Smooth muscle cell of the coronary artery (primary cell): ENCODE measurements at places on chromosomes 4 and X. TPM values are rescaled to one million over a fixed set of nuclear protein-coding genes. Genes with fewer than 3 reads are reported as not detected.

SLC10A7 gene
- 3.5 and 8.5 TPM in 2 replicates for total RNA-seq

PPM1K gene
- 20.3 and 32.8 TPM in 2 replicates for total RNA-seq

KLHL13 gene
- total RNA-seq: 2.1 and 48.4 TPM in 2 replicates

DOK7 gene
- total RNA-seq: 0.08 TPM in 1 of 2 replicates, not detected in the other

DNAAF6 gene
- not detected in 2 replicates for total RNA-seq

AKAP4 gene
- not detected in 2 replicates for total RNA-seq

NAA11 gene
- not detected in 2 replicates for total RNA-seq

TMEM271 gene
- total RNA-seq: not detected in 2 replicates

AADAT gene
- total RNA-seq: 0.47 and 2.3 TPM in 2 replicates
